ENCODE measurements at places on chromosomes 3 and 15.

DNA sequence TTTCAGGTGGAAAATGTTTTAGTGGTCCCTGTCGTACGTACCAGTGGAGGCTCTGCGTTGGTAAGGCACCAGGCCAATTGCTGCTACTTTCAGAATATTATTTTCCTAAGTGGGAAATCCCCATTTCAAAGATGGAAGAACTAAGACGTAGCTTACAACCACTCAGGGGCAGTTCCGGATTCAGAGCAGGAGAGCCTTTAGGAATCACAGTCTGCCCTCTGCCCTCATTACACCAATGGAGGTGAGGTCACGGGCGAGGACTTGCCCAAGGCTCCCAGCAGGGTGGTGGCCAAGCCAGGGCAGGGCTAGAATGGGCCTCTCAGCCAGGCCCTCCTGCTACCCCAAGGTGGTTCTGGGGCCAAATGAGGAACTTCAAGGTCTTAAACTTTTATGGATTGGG is 72.6 kb downstream of the RASGRF1 start:
- DNase-seq = no peak

DNA sequence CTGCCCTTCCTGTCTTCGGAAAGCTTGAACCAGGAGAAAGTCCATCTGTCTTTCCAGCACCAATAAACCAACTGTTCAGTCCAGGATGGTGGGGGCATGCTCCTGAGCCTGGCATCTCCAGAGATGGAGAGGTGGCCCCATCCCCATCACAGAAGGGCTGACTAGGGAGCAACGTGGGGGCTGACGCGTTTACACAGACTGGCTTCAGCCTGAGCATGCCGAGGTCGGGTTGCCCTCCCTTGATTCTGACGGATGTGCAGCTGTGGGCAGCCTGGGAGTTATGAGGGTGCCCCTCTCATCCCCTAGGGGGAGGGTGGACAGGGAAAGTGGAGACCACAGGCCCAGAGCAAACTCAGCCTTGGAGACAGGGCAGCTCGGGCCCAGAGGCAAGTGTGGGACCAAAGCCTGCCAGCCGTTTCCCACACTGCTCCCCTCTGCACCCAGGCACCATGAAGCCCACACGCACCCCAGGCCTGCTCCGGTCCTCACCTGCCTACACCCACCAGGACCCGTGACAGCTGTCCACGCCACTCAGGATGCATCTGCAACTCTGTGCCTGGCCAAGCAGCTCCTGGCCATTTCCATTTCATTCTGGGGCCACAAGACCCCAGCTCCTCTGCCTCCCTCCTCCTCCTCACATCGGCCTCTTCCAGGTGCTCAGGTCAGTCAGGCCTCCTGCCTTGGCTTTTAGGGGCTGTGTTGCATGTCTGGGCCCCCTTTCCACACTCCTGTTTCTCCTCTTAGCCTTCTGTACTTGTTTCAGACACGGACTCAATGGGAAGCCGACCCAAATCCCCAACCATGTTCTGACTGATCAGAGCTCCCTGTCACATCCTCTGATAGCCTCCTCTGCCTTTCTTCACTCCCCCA is 48.2 kb upstream of the SLC41A3 start:
- DNase-seq = no peak

- DNase-seq = no peak
These were observed 101.1 kb upstream of the BOC start for GRCh38 chr3:113110267-113110666.

DNA sequence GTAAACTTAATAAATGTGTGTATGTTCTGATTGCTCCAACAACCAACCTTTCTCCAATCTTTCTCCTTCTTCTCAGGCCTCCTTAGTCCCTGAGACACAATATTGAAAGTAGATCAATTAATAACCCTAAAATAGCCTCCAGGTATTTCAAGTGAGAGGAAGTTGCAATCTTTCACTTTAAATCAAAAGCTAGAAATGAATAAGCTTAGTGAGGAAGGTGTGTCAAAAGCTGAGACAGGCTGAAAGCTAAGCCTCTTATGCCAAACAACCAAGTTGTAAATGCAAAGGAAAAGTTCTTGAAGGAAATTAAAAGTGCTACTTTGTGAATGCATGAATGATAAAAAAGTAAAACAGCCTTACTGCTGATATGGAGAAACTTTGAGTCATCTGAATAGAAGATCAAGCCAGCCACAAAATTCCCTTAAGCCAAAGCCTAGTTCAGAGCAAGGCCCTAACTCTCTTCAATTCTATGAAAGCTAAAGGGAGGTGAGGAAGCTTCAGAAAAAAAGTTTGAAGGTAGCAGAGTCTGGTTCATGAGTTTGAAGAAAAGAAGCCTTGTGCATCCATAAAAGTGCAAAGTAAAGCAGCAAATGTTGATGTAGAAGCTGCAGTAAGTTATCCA is 38.6 kb downstream of the CCDC80 start:
- no peak for DNase-seq

DNA sequence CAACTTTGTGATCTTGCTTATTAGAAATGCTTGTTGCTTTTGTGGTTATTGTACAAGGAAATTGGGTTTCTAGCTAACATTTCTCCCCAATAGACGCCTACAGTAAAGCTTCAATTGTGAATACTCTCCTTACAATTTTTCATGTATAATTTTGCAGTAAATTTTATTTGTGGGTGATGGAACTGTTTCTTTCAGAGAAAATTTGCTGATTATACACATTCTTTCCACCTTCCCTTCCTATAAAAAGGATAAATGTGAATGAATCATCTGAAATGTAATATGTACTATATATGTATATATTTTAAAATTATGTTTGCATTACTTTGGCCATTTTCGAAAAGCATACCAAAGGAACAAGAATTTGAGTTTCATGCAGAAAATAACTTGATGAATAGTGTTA is 162.7 kb upstream of the CRBN start:
- no peak for DNase-seq

- no peak for DNase-seq
These were observed 1.9 kb upstream of the SPG21 start for GRCh38 chr15:64991536-64992135.

DNA sequence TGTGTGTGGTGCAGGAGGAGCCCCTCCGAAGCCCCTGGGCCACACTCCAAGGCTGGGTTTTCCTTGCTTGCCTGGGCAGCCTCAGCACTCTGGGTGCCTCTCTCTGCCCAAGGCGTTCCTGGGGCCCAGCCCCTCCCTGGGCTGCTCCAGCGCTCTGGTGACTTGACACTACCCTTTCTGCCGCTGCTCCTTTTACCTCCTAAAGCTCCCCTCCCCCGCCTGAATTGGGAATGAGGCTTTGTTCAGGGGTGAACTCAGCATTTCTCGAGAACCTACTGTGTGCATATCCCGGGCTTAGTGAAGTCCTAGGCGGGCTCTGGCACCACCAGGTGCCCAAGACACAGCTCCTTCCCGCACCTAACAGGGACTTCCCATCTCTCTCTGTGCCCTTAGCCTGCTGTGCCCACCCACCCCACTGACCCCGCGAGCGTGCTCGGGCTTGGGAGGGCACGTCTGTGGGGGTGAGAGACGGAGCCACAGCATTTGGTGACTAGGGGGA is 1.2 kb upstream of the BAHD1 start:
- DNase-seq = no peak

DNA sequence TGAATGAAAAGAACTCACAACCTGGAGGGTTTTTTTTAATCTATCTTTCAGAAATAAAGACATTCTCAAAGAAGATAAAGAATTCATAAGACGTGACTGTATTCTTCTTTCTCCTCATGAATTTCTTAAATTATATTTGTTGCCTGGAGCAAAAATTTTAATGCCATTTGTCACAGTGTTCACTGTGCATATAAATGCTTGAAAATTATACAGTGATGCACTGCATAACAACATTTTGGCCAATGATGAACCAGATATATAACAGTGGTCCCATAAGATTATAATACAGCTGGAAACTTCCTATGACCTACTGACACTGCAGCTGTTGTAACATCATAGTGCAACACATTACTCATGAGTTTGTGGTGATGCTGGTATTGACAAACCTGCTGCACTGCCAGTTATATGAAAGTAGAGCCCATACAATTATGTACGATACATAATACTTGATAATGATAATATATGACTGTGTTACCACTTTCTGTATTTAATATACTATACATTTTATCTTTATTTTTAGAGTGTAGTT is 67.3 kb downstream of the P2RY1 start:
- no peak for DNase-seq

DNA sequence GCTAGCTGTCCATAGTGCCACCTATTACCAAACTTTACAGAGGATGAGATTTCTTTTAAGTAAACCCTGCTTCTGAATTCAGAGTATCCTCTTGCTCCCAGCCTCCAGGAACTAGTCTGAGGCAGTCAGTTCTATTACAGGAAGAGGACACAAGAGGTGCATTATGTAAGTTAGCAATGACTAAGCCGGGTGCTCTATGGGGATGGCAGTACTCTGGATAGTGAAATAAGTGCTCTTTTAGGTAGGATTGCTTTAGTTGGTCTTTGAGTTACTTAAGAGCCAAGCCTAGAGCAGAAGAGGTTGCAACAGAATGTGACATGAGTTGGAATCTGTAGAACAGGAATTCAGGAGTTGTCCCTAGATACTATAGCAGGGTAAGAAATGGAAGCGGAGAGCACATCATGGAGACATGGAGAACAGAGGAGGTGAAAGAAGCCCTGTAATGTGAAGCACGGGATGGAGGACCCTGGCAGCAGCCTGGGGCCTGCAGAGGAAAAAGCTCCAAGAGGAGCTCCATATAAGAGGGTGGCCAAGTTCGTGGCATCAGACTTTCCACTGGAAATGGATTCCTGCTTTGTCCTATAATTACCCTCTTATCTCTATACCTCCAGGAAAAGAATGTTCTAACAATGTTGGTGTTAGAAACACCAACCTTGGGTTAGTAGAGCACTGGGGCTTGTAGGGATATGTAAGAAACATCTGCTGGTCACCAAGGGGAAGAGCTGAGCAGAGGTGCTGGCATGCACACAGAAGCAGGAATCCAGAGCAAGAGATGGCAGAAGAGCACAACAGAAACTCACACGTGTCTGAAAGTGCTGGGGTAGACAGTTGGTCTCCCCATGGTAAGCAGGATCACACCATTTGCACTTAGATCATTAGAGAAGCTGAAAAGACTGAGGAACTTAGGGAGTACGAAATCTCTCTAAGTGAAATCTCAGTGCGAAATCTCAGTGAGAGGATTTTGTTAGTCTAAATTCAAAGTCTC is 851.1 kb downstream of the FHIT start:
- no peak for DNase-seq

- DNase-seq = no peak
These were observed 91.4 kb upstream of the PSMD6 start for GRCh38 chr3:64114651-64115050.

DNA sequence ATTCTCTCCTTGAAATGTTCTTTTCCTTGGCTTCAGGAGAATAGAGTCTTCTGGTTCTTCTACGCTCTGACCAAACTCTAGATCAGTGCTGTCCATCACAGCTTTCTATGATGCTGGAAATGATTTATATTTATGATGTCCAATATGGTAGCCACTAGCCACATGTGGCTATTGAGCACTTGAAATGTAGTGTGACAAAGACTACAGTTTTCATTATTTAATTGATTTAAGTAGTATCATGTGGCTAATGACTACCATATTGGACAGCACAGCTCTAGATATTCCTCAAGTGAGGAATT is 2.9 kb downstream of the LNP1 start:
- no peak for DNase-seq

- DNase-seq = no peak
These were observed 28.2 kb downstream of the CLEC3B start for GRCh38 chr3:45054196-45054857.

- DNase-seq = no peak
These were observed 26.5 kb downstream of the WDR53 start for GRCh38 chr3:196541684-196542445.

All from iPS DF 6.9 (cell line).